Caco-2 (cell line): ENCODE measurements at places on chromosomes 6 and 20. TPM values are rescaled to one million over a fixed set of nuclear protein-coding genes. Genes with fewer than 3 reads are reported as not detected.

DNA sequence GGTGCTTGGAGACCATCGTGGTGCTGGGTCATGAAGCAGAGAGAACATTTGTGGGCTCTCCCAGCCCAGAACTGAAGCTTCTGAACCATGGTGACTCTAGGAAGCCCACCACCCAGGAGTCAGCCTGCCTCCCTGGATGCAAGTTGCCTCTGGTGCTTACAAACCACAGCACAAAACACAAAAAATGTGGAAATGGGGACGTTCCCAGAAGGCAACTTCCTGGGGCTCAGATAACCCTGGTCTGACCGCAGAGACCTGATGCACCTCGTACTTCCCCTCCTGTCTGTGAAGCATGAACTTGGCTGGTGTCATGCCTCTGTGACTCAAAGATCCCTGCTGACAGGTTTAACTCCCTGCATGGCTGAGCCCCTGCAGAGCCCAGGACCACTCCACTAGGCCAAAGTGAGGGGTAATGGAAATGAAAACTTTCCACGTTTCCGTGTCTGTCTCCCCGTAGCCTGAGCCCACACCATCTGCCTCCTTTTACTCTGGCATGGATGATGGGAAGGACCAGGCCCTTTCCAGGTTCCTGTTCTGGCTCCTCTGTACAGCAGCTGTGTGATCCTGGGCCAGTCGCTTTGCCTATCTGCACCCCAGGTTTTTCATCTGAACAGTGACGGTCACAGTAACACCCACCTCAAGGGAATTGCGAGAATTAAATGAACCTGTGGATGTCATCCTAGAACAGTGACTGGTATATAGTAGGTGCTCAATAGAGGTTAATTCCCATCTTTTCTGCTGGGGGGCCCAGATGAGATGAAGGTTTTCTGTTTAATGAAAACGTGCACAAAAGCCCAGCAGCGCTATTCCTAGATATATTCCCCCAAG lies 57.7 kb downstream of the PPP1R16B start:
- 0 out of 2 replicates have a peak, but pooled peaks cover 2% of the 10 kb centered on the region for H3K27me3 ChIP-seq
- no peak overlapping the region for H3K27ac ChIP-seq
- no peak overlapping the region for H3K4me3 ChIP-seq

DNA sequence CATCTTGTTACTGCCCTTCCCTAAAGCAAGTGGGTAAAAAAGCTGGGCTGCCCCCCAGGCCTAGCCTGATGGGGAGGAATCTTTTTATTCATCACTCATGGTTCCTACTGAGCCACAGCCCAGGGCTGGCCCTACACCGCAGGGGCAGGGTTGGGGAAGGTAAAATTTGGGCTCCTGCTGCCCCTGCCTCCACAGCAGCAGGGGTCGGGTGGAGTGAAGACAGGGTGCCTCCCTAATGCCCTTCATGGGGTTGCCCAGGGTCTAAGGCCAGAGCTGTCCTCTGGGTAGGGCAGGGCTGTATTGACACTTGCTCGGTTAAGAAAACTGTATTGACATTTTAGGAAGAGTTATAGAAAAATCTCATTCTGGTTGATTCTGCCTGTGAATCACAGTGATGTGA lies 8.9 kb upstream of the PSMG4 start:
- H3K4me3 ChIP-seq: no peak overlapping the region
- H3K27ac ChIP-seq: peak overlapping the region; percentile 11
- DNase-seq: no peak
- peaks cover 26% of the 10 kb centered on the region for H3K4me1 ChIP-seq
- no peaks in the 10 kb centered on the region; the same call in 1 of the 2 replicates for H3K27me3 ChIP-seq

GRCh38 chr6:169536446-169537170 lies 165.2 kb downstream of the WDR27 start:
- DNase-seq: no peak
- H3K27me3 ChIP-seq: no peaks in the 10 kb centered on the region
- H3K36me3 ChIP-seq: no peaks in the 10 kb centered on the region
- H3K4me3 ChIP-seq: no peak overlapping the region
- H3K4me1 ChIP-seq: no peaks in the 10 kb centered on the region
- no peak overlapping the region for H3K27ac ChIP-seq

SOX18 gene
- total RNA-seq: 0.44 and 0.84 TPM in 2 replicates

IYD gene
- total RNA-seq: 26.5 and 32.6 TPM in 2 replicates

GNMT gene
- not detected in 2 replicates for total RNA-seq

PTCHD4 gene
- total RNA-seq: not detected in 2 replicates

PHACTR1 gene
- total RNA-seq: 0.41 and 0.67 TPM in 2 replicates

TBXT gene
- not detected in 2 replicates for total RNA-seq
